Cortex of kidney (tissue), 1 donor: ENCODE measurements at places on chromosomes 3 and 15.

GRCh38 chr3:30199096-30199759 is 407.2 kb upstream of the TGFBR2 start:
- DNase-seq = no peak

- no peak for DNase-seq
Measured at GRCh38 chr3:170471149-170471548, 52.5 kb downstream of the CLDN11 start.

- no peak for DNase-seq
Measured at GRCh38 chr15:63582718-63583426, 14.3 kb upstream of the FBXL22 start.

- DNase-seq = no peak
Measured at GRCh38 chr15:96358001-96358801, 27.7 kb downstream of the NR2F2 start.

DNA sequence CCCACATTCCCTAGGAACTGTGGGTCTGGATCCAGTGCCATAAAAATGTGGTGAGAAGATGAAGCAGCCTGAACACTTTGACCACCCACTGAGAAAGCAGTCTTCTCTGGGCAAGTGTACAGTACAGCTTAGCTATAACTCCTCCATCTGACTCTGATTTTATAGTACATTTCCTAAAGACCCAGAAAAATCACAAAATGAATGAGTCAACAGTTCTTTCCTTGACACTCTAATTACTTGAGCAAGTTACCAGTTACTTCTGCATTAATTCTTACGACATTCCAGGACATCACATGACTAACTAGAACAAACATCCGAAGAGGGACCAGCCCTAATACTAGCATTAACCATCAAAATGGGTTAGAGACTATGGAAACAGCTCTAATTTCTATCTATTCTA is 148.1 kb upstream of the PEX5L start:
- DNase-seq = no peak

GRCh38 chr3:136141891-136142290 is 54.2 kb downstream of the MSL2 start:
- DNase-seq = no peak

DNA sequence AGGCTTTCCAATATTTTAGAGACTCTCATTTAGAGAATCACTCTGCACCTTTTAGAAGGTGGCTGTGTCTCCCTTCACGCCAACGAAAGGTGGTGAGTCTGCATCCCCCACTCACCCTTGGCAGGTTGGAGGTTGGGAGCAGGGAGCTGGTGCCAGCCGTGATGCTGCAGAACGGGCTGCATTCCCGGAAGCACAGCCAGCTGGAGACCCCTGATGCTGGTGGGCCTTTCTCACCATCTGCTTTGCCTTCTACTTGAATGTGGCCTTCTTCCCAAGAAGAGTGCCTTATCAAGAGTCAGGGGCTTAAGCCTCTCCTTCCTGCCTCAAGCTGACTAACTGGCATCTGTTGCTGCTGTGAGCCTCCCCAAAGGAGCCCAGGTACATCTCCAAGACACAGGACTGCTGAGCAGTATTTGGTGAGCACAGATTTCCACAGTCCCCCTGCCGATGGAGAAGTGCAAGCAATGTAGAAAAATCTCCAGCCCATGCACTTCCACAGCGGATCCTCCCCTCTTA is 17.7 kb upstream of the HEG1 start:
- DNase-seq = no peak

GRCh38 chr3:69300296-69300695 is 85.6 kb downstream of the FRMD4B start:
- no peak for DNase-seq

DNA sequence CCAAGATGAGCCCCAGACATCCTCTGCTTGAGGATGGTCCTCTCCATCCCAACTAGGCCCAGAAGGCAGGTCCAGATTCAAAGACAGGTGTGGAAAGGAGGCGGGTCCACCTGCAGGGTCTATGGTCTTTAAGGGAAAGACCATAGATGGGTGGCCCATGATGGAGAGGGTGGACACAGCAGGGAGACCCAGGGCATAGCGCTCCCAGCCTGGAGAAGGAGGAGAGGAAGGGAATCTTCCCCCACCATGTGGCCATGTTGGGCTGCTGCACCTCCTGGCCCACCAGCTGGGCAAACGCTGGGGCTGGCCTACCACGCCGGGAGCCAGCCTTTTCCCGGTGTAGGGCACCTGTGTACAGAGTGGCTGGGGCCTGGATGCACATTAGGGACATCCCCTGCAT is 265.2 kb upstream of the TLE3 start:
- no peak for DNase-seq

DNA sequence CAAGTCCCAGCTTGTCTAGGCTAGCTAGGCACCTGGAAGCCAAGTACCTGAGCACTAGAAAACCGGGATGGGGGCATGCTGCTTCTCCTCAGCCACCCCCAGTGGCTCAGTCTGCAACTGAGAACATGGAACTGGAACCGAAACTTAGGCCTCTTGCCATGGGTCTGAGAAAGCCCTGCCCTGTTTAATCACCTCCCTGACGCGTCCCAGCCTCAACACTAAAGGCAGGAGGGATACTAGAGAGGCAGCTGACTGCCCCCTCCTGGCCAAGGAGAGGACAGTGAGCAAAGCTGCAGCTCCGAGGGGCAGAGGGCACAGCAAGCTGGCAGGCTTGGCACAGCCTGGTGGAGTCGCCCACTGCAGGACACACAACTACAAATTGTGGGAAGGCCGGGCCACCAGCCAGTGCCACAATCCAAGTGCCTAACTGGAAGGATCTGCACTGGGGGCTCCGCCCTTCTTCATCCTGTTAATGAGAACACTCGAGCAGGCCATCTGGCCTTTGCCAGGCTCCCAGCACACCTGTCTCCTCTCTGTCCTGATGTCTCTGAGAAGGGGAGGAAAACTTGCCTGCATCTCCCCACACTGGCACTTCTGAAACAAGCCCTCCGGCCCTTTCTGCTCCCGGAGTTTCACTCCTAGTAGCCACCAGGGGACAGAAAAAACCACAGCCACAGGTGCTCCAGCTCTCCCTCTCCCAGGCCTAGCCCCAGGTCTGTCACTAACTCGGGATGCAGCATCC is 53.7 kb downstream of the BDH1 start:
- no peak for DNase-seq

DNA sequence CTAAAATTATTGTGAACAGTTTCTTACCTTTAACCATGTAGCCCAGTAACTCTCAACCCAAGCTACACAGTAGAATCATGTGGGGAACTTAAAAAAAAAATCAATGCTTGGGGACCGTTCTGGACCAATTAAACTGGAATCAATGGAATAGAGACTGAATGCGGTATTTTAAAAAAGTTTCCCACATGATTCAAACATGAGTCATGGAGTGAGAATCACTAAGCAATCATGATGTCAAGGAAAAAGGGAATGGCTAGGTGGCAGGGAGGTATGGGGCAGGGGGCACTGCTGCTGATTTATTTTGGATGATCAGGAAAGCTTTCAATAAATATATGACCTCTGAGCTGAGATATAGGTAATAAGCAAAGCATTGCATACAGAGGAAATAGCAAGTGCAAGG is 250.5 kb upstream of the RORA start:
- no peak for DNase-seq
